Stimulated activated CD4-positive, alpha-beta T cell treated with anti-CD3 and anti-CD28 coated beads, Interleukin-1b, Interleukin-23, amount 100 ng/mL, for 1 hour (primary cell): ENCODE measurements at places on chromosomes 4 and X.

DNA sequence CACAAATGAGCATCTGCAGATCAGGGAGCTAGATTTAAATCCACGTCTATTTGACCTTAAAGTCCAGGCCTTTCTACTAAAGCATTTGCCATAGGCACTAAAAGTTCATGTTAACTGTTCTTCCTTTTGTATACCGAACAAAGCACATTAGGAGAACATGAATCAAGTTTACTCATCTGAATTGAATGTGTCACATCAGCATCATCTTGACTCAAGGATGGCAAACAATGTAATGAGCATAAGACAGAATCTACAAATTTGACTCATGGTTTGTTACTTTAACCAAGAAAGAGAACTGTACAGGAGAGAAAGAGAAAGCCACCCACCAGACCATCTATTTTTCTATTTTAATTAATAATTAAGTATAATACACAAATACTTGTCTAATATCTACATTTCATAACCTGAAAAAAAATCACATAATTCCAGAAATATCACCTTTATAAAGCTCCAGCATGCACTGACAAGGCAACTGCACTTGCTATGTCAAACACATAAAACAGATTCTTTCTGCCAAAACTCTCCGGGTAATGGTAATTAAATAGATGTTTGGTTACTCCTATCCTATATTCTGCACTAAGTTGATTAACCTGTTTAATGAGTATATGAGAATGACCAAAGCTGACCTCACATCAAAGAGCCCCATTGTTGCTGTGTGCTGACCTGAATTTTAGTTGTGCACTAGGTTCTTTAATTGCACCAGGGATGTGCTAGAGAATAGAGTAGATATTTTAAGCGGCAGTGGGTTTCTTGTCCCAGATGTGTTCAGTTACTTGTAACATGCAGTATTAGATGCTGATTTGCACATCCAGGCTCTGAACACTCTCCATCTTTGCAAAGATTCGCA is 42.5 kb upstream of the LEF1 start:
- no peak for DNase-seq

DNA sequence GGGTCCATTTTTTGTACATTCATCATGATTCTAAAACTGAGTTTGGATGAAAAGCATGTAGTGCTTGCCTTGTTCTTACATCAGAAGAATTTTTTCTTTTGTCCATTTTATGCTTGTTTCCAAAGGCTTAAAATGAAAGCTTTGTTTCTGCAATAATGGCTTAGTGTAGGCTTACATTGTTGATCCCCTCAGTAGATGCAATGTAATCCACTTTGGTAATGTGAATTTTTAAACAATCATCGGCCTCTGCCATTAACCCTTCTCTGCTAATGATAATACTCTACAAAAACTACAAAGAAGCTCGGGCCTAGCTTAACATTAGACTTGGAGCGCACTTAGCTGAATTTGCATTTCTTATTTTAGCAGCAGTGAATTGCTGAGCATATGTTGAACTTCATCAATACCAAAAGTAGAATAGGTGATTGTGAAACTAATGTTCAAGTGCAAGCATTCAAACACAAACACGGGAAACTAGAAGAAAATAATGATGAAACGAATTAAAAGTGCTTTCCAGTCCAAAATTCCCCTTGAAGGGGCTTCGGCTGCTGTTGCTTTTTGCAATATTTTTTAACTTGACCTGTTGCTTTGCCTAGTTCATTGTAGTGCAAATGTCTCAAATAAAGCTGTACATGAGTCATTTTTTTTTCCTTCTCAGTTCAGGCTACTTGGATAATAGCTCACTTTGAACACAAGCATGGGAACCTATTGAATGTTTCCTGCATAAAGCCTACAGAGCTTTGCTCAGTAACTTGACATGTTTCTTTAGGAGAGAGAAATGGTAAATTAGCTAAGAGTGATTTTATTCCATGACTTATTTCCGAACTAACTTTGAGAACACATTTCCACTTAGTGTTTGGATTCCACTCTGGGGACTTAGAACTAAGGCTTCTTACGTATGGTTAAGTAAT is 66.5 kb downstream of the SLIT2 start:
- no peak for DNase-seq

DNA sequence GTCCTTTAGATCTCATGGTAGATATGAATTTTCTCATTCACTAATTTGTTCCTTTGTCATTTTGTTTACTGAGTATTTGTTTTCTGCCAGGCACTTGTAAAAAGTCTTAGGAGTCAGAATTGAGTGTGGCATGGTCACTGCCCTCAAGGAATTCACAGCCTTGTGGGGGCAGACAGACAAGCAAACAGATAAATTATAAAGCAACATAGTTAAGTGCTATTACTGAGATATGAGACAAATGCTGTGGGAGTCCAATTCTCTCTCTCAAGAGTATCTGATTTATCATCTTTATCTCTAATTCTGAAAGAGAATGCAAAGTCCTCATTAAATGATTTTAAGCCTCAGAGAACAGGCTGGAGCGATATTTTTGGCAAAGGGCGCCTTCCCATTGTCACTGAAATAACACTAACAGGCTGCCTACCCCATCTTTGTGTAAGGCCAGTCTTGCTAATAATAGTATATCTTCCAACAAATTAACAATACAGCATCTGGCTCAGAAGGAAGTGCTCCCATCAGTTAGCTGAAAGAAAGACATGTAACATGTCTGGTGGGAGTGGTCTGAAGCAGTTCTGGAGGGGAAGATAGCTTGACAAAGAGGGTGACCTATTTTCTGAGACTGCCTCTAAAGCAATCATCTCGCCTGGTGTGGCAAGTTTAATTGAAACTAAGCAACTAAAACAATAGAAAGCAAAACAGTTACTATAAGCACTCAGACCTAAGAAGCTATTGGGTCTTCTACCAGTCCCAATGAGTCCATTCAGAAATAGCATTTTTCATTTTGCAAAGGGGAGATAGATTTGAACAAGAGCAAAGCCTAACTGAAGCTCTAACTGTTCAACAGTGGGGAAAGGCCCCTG is 61.5 kb upstream of the AMOT start:
- DNase-seq: no peak

DNA sequence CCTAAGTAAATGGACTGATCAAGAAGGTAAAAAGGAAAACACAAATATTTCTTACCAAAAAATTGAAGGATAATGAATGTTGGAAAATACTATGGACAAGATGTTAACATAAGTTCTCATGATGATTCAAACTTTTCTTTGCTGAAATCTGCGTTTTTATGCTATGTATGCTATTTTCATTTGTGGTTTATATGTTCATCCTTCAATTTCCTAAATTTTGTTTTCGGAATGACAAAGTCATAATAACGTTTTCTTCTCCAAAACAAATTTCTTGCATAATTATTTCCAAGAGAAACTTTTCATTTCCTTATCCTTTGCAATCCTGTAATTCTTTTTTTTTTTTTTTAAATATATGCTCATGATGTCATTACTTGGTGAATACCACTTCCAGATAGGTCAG is 7.8 kb downstream of the PF4V1 start:
- DNase-seq: no peak

DNA sequence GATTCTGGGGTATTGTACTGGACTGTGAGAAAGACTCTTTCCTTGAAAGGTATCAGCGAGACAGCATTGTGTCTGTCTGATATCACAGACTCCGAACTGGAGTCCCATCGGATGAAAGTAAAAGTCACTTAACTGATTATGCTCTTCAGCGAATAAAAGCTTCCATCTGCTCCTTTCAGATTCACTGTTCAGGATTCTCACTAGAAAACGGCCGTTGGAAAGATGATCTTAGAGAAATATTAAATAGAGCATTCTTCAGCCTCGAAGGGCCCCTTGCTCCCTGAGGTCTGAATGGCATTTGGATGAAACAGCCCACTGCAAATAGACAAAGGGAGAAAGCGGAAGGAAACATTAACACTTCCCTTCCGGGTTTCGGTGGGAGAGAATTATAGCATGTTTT is 416.2 kb upstream of the PRKX start:
- DNase-seq: no peak

- no peak for DNase-seq
Measured at GRCh38 chr4:94454405-94454804, 2.7 kb downstream of the PDLIM5 start.

GRCh38 chr4:113223001-113223400 is 173.5 kb downstream of the ANK2 start:
- no peak for DNase-seq

DNA sequence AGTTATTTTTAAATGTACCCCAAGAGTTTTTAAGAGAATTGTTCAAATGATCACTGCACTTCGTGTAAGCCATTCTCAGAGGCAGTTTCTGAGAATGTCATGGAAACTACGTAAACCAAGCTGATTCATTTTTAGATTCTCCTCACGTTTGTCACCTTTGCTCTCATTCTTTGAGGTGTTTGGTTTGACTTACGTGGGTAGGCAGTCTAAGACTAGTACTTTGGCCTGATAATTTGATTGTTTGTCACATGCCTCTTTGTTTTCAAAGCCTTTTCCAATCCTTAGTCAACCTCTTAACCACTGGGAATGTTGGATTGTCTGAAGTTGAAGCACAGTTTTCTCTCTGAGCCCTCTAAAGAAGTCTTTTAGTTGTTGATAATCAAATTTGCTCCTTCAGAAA is 10.5 kb downstream of the SEPTIN11 start:
- DNase-seq: no peak

- DNase-seq: no peak
Measured at GRCh38 chr4:22482250-22483127, 33.4 kb downstream of the ADGRA3 start.

DNA sequence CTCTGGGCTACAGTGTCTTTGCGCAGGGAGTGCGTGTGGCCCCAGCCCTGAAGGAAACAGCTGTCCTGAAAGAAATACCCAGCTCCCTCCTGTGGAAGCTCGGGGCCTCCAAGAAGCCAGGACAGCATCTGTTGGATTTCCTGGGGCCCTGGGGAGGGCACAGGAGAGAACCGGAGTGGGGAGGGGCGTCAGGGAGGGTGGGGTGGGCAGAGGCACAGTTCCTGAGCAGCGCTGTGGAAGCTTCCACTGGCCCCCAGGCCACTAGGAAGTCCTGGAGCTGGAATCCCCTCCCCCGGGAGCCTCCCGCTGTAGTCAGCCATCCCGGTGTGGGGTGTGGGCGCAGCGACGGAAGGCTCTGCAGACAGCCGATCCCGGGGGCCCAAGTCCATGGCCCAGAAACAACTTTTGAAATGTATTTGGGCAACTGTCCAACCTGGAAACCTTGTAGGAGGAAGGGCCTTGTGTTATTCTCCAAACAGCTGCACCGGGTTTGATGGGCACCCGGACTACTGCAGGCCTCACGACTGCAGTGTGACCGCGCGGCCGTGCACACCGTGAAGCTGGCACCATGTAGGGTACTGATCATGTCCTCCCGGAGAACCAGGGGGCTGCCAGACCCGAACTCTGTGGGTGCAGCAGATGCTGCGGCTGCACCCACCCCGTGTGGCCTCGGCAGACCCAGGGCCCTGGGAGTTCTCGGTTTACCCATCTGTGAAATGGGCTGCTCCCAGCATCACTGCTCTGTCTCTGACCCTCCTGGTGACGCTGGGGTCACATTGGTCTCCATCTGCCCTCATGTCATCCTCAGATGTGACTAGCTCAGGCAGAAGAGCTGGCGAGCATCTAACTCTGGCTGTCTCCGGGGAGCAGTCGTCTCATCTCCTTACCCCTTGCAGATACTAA is 68.5 kb upstream of the HMX1 start:
- no peak for DNase-seq

DNA sequence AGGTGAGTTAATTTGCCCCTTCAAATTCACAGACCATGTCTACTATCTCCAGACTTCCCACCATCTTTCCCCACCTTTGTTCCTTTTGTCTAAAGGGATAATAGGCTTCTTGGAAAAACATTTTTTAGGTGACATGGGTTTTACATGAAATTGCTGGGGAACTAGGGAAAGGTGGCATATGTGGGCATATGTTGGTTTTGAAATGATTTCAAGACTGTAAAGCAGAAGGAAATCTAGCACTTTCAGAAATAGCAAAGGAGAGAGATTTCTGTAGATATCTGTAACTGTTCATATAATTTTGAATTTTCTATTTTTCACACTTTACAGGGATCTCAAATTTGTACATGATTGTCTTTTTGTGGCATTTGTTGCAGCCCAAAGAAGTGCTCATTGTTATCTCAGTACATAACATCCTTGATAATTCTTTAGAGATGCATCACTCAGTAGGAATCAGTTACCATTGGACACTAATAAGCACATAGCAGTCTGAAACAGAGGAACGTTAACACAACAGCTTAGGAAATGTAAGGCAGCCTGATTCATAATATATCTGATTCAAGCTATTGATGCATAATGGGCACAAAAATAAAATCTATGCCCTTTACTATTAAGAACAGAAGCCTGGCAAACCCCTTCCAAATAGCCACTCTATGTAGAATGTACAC is 659.7 kb downstream of the CENPC start:
- DNase-seq: no peak

GRCh38 chr4:173247321-173247720 is 78.7 kb downstream of the GALNT7 start:
- no peak for DNase-seq

GRCh38 chr4:188869581-188869980 is 730.3 kb downstream of the TRIML1 start:
- DNase-seq: no peak

DNA sequence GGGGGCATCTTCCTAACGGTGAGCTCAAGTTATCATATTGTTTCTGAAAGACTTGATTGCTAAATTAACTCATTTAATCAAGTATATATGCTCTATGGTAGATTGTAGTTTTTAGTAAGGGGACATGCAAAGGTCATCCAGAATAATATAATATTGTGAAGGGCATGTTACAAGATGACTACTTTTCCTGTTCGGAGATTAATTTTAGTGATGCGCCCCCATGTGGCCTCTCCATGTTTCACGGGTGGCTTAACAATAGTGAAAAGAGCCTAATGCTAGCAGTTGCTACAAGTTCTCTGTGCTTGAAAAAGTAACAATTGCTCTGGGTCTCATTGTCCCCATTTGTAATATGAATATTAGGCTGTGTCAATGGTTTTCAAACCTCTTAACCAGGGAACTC is 12.2 kb downstream of the SMPX start:
- DNase-seq: no peak

DNA sequence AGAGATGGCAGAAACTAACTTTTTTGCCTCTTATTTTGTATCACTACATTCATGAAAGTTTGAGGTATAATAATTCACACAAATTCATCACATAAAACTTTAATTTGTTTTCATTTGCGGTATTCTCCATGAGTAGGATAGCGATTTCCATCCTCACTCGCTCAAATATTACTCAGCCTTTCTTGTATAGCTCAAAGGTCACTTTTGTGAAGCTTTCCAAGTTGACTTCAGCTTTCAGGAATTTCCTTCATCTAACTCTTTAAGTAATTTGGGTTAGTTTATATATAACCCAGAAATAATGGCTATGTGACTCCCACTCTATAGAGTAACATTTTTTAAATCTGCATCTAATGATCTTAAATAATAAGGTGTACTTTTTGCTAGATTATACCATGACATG is 314.4 kb downstream of the IL1RAPL1 start:
- no peak for DNase-seq

DNA sequence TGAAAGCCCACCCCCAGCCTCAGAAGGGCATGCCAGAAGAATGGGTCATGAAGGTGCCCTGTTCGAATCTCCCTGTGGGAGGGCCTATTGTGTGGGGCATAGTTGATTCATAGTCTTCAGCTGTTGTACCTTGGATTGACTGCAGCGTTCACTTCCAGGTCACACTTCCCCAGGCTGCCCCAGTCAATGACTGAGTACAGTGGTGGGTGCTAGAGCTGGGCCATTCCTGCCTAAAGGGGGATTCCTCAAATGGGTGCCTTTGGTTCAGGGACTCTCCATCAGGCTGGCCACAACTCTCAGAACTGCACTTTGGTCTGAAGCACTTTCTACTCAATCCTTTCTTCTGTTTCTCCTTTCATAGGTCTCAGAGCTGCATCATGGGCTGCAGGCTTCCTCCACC is 35.0 kb upstream of the RASGEF1B start:
- DNase-seq: no peak

- DNase-seq: no peak
Measured at GRCh38 chr4:168794881-168795280, 215.2 kb downstream of the CBR4 start.
